Hepatocyte (in vitro differentiated cells): ENCODE measurements at places on chromosomes 6 and 20. TPM values are rescaled to one million over a fixed set of nuclear protein-coding genes. Genes with fewer than 3 reads are reported as not detected.

DNA sequence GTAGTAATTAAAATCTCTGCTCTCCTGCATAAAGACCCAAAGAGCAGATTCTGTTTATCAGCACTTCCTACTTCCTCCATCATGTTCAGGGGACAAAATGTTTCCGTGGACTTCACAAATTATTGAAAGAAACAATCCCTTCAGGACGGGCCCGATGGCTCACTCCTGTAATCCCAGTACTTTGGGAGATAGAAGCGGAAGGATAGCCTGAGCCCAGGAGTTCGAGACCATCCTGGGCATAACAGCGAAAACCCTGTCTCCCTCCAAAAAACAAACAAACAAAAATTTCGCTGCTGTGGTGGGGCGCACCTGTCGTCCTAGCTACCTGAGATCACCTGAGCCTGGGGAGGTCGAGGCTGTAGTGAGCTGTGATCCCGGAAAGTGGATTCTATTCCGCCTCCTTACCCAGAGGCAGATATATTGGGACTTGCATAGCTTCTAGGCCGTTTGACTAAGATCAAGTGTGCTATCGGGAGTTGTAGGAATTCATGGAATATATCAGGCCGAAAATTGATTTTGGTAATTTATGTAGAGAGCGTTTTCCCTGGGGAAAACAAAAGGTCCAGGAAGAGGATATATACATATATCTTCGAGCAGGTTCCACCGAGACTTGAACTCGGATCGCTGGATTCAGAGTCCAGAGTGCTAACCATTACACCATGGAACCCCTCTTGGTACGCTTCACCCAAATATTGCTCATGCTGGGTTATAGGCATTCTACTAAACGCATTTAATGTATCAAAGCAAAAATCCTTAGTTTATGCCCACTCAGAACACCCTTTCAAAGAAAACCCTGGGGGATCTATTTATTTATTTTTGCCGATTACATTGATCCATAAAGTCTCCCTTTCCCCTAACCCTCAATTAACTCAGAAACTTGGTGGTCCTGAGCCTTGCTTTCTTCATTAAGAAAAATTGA is 74.5 kb upstream of the ZNF184 start:
- peak; percentile 61 for DNase-seq

GRCh38 chr6:27758491-27758890 is 153.7 kb downstream of the OR2B2 start:
- no peak for DNase-seq

DNA sequence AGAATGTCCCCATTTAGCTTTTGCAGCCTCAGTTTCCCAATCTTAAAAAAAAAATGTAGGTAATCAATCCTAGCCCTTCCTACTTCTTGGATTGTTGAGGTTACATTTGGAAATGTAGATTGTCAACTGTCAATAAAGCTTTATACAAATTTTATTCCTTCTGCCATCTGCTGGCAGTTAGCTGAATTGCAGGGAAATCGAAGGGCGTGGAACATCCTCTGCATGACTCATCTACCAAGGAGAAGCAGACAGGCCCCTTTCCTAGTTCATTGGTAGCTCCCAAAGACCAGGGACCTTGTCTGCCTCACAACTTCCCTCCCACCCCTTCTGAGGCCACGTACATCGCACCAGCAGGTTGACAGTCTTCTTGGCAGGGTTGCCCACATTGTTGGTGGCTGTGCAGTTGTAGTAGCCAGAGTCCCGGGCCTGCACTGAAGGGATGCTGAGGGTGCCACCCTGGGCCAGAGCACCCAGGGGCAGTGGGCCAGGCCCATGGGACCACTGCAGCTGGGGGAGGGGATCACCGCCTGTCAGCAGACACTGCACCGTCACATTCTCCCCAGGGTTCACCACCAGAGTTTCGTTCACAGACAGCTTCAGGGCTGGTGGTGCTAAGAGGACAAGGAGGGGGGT is 43.6 kb downstream of the MDGA1 start:
- DNase-seq, result peak; percentile 23

DNA sequence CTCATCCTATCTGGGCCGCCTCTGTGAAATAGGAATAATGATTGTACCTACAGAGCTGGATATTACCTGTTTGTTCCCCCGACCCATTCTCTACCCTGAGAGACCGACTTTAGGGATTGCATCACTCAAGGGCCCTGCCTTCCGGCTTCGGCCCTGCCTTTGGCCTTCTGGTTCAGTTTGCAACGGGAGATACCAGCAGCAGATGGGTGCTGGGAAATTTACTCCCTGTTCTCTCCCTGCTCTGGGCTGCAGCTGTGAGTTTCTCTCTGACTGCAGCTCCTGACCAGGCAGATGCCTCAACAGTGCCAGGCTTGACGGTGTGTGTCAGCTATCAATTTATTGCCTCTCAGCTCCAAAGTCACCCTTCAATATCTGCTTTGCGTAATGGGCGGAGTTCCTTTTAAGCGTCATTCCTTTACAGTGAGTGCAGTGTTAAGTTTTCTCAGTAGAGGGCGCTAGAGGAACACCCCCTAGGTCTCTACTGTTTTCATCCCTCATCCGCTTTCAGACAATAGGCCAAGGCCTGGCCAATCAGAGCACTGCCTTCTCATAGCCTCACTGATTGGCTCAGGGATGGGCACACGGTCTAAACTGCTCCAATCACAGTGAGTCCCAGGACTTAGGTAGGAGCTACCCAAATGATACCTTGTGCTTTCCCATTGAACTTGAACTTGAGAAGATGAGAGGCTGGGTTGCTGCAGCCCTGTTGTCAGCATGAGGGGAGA is 30.0 kb downstream of the KCNG1 start:
- peak; percentile 79 for DNase-seq

- DNase-seq, result peak; percentile 14
These were observed 223.7 kb downstream of the GMDS start for GRCh38 chr6:2021713-2022125.

DNA sequence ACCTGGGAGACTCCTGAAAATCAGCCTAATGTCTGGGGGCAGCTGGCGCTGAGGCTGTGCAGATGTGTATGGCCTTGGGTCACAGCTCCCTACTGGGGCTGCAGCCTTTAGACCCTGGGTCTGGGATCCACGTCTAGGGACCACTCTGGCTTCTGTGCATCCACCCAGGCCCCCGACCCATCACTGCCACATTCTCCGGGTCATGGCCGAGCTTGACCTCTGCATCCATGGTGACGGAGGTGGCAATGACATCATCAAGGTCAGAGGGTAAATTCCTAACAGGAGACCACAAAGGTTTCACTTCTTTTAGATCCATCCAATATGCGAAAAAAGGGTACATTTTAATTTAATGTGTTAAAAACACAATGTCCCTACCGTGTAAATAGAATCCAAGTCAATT is 14.5 kb upstream of the PCMTD2 start:
- no peak for DNase-seq

DNA sequence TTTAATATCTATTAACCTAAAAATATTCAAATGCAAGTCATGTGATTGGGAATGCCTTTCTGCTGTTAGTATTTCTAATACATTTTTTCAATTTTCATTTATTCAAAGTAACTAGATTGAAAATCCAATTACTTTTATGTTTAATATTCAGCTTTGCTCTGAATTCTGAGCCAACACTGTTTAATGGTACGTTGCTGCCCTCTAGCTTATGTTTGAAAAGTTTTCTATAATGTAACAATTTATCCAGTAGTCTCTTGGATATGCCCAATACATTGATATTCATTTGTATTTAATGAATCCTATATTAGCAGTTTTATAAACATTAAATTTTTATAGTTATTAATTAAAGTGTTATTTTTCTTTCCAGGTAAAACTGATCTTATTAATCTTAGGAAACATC is 47.4 kb downstream of the LGSN start:
- peak; percentile 50 for DNase-seq

DNA sequence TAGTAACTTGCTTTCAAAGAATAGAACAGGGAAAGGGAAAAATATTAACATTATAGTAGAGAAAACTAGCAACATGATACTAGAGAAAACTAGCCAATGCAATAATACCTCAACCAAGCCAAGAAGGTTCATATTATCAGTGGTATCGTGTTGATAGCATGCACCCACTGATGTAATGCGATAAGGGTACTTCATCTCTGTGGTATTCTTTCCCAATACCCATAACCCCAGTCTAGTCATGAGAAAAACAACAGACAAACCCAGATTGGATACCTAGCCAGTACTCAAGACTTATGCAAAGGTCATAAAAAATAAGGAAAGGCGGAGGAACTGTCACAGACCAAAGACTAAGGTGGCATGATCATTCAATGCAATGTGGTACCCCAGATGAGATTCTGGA is 21.0 kb downstream of the BLOC1S5 start:
- DNase-seq, result no peak

DNA sequence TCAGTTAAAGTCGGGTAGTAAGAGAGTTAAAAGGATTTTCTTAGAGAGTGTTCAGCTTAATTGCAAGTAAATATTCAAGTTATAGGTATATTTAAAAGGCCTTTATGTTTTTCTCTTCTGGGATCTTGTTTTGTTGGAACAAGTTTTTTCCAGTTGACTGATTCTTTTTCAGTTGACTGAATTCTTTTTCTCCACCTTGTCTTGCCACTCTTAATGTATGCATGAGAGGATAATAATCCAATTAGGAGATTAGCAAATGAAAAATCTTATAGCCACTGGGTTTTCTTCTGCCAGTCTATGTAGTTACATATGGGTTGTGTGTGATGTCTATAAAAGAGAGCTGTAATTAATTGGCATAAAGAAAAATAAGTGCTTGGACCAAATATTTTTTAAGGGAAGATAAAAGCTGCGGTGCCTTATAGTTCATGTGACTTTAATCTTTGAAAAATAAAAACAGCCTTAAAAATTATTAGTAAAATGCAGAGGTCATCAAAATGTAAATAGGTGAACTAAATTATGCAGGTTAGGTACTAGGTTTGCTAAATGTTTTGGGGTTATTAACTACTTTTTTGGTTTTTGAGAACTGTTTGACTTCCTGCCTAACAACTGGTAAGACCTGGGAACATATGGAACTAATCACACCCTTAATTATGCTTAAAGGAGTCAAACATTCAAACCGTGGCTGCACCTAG is 367.2 kb downstream of the HTR1B start:
- DNase-seq, result no peak

DNA sequence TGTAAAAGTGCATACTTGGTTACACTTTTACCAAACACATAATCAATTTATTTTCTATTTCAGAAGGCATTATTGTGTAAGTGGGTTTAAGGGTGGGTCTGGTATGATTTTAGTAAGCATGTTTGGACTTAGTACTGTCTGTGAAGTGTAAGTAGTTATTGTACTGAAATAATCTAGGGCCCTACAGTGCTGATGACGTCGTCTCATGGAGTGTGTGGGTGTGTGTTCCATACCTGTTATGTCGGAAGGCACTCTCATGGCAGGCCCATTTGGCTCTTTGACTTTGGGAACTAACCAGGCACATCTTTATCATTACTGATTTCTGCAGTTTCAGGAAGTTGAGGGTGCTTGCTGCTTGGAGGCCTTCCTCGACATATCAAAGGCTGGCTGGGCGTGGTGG is 155.1 kb downstream of the SASH1 start:
- DNase-seq, result no peak

GRCh38 chr6:78594668-78595066 is 272.7 kb upstream of the IRAK1BP1 start:
- no peak for DNase-seq

- DNase-seq, result peak; percentile 49
These were observed 150.8 kb downstream of the ZMYND8 start for GRCh38 chr20:47205577-47206123.

DNA sequence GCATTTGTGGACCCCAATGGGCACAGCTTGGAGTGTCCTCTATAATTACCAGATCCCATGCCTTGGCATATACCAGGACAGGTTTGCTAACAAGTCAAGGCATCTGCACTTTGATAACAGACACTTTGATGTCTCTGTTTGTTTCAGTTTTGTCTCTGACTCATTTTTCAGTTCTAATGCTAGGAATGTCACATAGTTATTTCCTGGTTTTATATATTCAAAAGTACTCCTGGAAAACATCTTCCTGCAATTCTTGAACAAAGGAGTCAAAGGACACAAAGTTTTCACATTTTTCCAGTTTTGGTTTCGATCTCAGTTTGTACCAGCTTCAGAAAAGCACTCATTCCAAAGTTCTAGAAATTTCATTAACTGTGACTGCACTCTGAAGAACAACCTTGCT is 188.1 kb downstream of the FOXC1 start:
- no peak for DNase-seq

GPRC6A gene
- 0.36 and 0.80 TPM in 2 replicates for polyA plus RNA-seq

HMGA1 gene
- polyA plus RNA-seq, result 69.0 and 94.8 TPM in 2 replicates
